Mucosa of descending colon (tissue), 3 donors: ENCODE measurements at places on chromosomes 7 and 10. TPM values are rescaled to one million over a fixed set of nuclear protein-coding genes. Genes with fewer than 3 reads are reported as not detected.

FAM24A gene
- total RNA-seq, result not detected

GRCh38 chr7:2497500-2498336, 21.5 kb upstream of the GRIFIN start:
- DNase-seq, result no peak

EBF3 gene
- 0.89 TPM for total RNA-seq

GRCh38 chr7:91759205-91759863, 121.2 kb downstream of the MTERF1 start:
- peak; percentile 89 for DNase-seq

XRCC2 gene
- 0.98 TPM for total RNA-seq

DNA sequence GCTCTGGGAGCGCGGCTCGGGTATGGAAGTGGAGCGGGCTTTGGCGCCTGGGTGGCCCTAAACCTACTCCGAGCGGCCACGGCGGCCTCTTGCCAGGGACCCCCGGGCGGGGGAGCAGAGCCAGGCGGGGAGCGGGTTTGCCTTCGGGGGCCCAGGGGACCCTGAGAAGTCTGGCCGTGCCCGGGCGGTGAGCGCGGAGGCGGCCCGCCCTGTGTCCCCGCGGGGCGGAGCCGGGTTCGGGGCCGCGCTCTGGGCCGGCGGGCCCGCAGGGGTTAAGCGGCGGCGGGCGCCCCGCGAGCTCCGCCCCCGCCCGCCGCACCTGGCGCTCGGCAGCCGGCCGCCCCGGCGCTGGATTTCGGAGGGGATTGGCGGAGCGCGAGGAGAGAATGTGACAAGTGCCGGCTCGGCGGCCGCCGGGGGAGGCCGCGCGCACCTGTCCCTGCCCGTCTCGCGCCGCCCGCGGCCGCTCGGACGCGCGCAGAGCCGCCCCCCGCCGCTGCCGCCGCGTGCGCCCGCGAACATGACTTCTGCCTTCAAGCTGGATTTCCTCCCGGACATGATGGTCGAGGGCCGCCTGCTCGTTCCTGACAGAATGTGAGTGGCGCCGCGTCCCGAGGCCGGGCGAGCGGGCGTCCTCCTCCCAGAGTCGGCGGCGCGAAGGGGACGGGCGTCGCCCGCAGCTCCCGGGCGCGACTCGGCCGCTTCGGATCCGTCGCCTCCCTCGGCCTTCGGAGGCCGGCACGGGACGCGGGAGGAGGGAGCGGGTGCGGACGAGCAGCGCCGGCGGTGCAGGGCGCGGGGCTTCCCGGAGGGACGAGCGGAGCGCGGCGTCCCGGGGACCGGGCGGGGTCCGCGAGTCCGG, at the start of gene CELF2:
CELF2 (plus strand) TSS at position 303 of the 862 bp plus-strand sequence; CDS start at position 521, 218 bp downstream.
- DNase-seq, result peak; percentile 79

DNA sequence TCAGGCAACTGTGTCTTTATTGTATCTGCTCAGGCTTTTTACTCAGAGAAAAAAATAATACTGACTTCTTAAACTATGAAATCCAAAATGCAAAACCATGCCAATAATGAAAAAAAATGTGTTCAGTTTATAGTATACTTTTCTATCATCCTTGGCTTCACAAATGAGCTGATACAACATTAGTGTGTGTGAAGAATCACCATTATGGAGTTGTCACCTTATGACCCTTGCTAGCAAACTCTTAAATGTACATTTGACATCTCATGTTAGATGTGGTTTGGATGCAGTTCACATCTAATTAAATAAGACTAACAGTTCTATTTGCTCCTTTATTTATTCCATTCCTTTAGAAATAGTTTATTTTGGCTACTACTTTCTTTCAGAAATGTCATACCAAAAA, 4.2 kb upstream of the OR2A2 start:
- no peak for DNase-seq

GRCh38 chr7:25642849-25643248, 414.6 kb upstream of the NPVF start:
- DNase-seq, result no peak

GRCh38 chr7:72254455-72254854, 157.7 kb downstream of the CALN1 start:
- DNase-seq, result no peak

DNA sequence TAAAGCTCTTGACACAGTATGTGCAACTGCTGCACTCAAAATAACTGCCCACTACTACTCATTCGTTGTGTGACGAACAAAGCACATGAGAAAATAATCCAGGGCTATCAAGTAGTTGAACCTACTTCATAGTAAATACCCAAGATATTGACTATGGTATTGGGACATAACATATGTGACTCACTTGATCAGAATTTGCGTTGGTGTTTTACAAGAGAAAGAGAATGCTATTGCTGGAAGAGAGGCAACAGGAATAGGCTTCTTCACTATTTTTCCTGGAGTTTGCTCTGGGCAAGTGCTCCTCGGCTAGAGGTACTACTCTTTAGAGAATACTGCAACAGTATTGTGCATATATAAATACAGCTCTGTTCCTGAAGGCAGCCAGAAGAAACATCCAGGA, 2.5 kb downstream of the DGKB start:
- DNase-seq, result no peak

- DNase-seq, result no peak
Observed at GRCh38 chr10:77259171-77259874, 378.3 kb downstream of the KCNMA1 start.
